ENCODE measurements at places on chromosomes 16 and 17. TPM values are rescaled to one million over a fixed set of nuclear protein-coding genes. Genes with fewer than 3 reads are reported as not detected.

The PTX4 gene
- total RNA-seq: not detected

The TAX1BP3 gene
- 227 TPM for total RNA-seq

The CPNE7 gene
- total RNA-seq: not detected

The GRIN2C gene
- total RNA-seq: 27.6 TPM

The HYDIN gene
- total RNA-seq: 3.8 TPM

The UMOD gene
- not detected for total RNA-seq

The CHRNE gene
- 167 TPM for total RNA-seq

The TBC1D3D gene
- total RNA-seq: not detected

The CDH5 gene
- total RNA-seq: 47.4 TPM

The SLC16A13 gene
- total RNA-seq: 0.71 TPM

The PRSS21 gene
- total RNA-seq: not detected

The KRT20 gene
- total RNA-seq: not detected

The UBE2G1 gene
- total RNA-seq: 58.5 TPM

The FADS6 gene
- not detected for total RNA-seq

The ALOXE3 gene
- total RNA-seq: 0.20 TPM

The ADGRG1 gene
- total RNA-seq: 25.5 TPM

The CD19 gene
- not detected for total RNA-seq

The SCPEP1 gene
- 54.2 TPM for total RNA-seq

The CYGB gene
- 23.0 TPM for total RNA-seq

The CA5A gene
- total RNA-seq: not detected

The TBC1D3H gene
- not detected for total RNA-seq

The CIITA gene
- 3.4 TPM for total RNA-seq
